ENCODE measurements at places on chromosomes 4 and X.

- no peak for DNase-seq
These were observed 239.3 kb downstream of the C4orf33 start for GRCh38 chr4:129335276-129335675.

DNA sequence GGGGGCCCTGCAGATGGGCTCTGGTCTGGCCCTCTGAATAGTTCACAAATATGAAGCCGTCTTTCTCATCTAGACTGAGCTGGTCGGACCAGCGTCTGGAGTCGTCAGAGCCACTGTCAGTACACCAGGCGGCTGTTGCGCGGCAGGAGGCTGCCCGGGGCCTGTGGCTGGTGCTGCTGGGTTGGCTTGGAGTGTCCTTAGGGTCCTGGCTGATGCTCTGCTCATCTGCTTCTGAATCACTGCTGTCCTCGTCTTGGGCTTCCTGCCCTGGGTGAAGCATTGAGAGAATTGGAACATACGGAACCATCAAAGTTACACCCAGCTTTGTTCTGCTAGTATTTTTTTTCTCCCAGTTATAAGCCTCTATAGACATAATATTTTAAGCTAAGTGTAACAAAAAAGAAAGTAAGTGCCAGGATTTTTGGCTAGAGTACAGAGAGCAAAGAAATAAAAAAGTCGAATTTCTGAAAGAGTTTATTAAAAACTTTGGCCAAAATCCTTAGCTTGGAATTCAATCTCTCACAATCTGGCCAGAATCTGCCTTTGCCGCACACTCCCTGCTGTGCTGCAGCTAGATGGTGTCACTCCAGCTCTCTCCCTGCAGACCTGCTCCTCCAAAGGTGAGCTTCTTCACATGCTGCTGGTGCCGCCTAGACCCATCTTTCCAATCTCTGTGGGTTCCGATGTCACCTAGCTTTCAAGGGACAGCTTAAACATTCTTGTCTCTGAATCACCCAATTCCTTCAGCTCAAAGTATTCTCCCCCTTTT is 96.2 kb downstream of the CDS1 start:
- DNase-seq: no peak

- DNase-seq: no peak
These were observed 14.3 kb downstream of the LRPAP1 start for GRCh38 chr4:3517731-3518510.

DNA sequence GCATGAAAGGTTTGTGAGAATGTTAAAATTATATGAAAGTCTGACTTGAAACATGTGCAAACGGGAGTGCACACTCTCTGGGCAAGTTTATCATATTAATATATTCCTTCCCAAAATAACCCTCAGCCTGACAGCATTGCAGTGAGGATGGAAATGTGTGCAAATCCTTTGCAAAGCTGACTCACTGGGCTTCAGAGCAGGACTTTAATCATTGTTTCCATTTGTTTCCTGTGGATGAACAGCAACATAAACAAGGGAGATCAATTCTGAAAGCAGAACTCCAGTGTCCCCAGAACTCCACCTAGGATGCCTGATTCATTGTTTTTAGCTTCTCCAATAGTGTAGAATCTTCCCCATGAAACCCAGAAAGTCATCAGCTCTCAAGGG is 32.9 kb downstream of the SLC2A9 start:
- DNase-seq: no peak

DNA sequence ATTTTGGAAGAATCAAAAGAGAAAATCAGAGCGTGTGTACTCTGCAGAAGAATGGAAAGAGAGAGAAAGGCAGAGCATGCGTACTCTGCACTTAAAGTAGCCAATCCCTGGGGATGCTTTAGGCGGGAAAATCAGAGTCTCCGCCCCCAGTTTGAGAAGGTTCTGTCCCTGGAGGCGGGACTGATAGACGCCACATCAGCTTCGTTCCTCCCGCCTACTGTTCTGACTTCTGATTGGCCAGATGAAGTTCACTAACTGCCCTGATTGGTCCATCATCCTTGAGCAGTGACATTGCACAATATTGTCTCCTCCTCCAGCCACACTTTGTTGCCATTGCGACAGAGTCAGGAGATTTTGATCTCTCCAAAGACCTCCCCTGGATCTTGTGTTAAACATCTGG is 23.8 kb downstream of the SSX1 start:
- no peak for DNase-seq

- DNase-seq: no peak
These were observed 832.4 kb upstream of the PCDH10 start for GRCh38 chr4:132316738-132317137.

DNA sequence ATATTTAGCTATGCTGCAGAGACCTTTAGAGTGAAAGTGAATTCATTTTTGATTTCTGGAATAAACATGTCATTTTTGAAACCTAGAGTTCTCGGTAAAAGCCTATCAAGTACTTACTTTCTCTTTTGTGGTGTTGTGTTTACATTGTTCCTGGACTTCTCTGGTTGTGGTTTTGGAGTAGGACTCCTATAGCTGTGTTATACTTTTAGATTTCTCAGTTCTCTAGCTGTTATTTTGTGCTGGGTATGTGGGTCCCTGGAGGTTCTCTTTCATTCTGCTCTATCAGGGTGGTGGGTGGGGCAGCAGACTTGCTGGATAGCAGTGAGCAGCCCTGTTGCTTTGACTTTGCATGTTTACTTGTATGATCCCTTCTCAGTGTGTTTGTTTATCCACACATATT is 25.6 kb upstream of the MSMO1 start:
- no peak for DNase-seq

GRCh38 chr4:122623637-122624166 is 2.8 kb upstream of the IL21 start:
- no peak for DNase-seq

- DNase-seq: no peak
These were observed 203.5 kb upstream of the RPL34 start for GRCh38 chr4:108416831-108417230.

GRCh38 chrX:149711545-149712236 is at the start of gene MAGEA11:
Gene MAGEA11, plus strand, starts transcription at chrX:149712060. Its CDS starts 1,100 bp downstream, at chrX:149713160.
- no peak for DNase-seq

GRCh38 chrX:50736656-50737055 is 77.3 kb downstream of the SHROOM4 start:
- DNase-seq: no peak

DNA sequence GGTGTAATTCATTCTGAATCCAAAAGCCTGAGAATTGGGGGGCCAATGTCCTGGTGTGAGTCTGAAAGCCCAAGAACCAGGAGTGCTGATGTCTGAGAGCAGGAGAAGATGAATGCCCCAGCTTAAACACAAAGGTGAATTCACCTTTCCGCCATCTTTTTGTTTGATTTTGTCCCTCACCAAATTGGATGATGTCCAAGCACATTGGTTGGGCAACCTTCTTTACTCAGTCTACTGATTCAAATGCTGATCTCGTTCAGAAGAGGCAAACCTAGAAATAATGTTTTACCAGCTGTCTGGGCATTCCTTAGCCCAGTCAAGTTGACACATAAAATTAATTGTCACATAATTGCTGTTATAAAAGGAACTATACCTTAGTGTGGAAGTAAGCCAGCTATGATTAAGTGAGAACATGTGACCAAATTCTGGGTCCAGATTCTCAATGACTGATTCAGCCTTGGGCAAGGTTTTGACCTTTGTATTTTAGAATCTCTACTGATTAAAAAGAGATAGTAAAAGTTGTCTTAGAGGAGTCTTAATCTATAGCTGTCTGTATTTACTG is 34.5 kb upstream of the SLC4A4 start:
- DNase-seq: no peak

DNA sequence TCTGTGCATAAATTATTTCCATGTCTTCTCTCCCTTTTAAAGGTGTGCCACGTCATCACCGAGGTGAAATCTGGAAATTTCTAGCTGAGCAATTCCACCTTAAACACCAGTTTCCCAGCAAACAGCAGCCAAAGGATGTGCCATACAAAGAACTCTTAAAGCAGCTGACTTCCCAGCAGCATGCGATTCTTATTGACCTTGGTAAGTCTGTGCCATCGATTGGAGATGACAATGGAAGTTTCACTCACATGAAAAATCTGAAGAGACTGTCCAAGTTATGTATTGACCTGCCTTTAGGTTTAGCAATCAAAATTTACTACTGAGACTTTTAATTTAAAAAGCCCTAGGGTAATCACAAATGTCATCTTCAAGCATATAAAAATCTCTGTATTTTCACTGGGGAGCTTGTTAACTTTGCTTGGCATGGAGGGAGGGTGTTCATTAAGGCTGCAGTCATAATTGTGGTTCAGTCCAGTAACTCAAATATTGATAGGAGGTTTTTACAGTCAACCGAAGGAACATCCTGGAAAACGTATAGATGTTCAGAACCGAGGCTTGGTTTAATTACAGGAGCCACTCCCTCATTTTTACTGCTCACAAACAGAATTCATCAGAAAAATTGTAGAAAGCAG is 142.9 kb downstream of the PTTG2 start:
- DNase-seq: no peak

DNA sequence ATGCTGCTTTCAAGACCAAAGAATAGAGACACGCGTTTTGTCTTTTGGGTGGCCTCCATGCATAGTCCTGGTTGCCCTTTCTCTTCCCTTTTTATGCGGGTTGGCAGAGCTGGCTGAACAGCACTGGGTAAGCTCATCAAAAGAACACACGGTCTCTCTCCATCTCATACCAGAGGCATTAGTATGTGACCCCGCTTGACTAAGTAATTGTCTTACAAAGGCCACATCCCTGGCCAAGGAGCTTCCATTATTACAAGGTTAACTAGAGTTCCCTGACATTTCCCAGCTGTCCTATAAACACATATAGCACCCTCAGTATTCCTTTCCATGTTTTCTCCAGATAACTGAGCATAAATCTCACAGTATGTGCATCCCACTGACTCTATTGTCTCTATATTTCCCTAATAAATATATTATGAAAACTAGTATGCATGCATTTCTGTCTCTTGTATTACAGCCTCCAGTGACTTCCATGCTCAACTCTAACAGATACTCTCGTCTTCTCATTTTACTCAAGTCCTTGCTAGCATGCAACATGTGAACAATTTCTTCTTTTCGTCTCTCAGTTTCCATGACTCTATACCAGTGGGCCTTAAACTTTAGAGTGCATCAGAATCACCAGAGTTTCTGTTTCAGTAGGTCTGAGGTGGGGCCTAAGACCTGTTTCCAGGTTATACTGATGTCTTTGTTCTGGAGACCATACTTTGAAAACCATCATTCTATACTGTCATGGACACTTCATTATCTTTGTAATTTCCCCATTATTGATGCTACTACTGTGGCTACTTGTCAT is 247.7 kb upstream of the ARSJ start:
- DNase-seq: no peak

GRCh38 chrX:18422886-18423285 is 2.5 kb upstream of the CDKL5 start:
- no peak for DNase-seq

DNA sequence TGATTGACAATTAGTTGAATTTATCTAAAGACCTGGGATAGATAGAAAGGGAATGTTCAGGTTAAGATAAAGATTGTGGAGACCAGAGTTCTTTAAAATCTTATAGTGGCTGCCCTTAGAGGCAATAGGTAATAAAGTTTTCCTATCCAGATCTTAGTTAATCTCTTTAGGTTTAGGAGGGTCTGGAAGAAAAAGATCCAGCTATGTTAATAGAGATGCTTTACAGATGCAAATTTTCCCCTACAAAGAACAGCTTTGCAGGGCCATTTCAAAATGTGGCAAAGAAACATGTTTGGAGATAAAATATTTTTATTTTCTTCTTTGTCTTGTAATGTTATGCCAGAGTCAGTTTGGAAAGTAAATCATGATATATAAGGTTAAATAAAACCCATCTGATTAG is 54.1 kb upstream of the CHIC1 start:
- no peak for DNase-seq

GRCh38 chrX:119762718-119763117 is 4.3 kb downstream of the SOWAHD start:
- DNase-seq: no peak

GRCh38 chr4:130110770-130111169 is 1014.8 kb downstream of the C4orf33 start:
- no peak for DNase-seq

DNA sequence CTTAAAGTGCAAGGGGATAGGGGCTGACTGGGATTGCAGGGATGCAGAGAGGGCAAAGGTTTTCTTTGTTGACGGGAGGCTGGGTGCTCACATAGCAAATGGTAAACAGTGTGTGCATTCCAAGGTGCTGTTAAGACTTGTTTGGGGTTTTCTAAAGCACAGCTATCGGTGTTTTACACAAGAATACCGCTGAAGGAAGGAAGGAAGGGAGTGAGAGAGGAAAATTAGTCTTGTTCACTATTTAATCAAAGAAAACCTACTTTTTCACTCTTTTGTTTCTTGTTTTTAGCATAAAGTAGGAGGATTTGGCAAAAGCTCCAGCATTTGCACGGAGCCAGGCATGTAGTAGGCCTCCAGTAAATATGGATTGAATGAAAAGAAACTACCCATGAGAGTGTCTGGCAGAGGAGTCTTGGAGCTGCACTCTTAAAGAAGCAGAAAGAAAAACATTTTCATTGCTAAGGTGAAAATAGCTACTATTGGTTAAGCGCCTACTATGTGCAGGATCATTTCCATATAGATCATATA is 99.7 kb downstream of the FIP1L1 start:
- DNase-seq: no peak

- DNase-seq: no peak
These were observed 37.6 kb downstream of the MAGED4B start for GRCh38 chrX:52031371-52031770.

Data from AG04449 (cell line).